ENCODE measurements at places on chromosomes 4 and X.

DNA sequence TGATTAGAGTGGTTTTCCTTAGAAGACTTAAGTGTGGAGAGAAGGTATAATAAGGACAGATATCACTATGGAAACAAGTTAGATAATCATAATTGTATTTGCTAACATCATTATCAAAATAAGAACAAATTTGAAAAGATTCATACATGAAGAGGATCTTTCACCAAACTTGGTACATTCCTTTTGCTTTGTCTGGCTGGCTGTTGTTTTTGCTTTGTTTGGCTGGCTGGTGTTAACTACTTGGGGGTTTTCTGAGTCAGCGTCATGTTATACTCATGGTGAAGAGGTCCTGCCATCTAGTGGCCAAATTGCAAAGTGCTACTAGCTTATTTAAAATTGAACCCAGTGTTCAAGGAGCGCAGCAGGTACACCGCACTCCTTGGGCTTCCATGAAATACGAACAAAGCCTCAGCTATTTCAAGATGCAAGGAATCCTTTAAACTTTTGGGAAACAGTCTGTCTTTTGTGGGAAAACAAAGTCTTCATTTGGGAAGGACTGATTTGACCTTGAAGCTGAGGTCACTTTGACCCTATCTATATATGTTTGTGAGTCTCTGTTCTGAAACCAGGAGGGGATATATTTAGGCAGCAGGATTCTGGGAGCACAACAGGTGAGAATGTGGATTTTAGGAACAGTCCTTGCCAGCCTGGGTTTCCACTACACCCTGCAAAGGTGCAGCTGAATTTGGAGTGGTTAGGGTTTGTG lies 129.7 kb downstream of the PLS3 start:
- peak; percentile 10 for DNase-seq

DNA sequence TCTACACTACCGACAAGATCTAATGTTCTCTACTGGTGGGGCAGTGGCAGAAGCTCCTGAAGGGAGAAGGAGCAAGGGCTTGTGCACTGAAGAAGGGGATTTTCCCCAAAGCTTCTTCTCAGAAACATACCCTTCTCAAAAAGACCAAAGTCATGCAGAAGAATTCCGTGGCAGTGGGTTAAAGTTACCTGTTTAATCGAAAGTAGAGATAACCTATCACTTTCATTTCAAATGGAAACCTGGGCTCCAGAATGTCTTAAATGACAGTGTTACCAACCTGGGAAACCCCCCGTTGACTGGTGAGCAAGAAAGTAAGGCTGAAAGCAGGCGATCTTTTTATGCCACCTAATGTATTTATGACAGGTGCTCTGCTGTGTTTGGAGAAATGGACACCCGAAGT lies 92.5 kb upstream of the TEX13D start:
- DNase-seq: no peak

DNA sequence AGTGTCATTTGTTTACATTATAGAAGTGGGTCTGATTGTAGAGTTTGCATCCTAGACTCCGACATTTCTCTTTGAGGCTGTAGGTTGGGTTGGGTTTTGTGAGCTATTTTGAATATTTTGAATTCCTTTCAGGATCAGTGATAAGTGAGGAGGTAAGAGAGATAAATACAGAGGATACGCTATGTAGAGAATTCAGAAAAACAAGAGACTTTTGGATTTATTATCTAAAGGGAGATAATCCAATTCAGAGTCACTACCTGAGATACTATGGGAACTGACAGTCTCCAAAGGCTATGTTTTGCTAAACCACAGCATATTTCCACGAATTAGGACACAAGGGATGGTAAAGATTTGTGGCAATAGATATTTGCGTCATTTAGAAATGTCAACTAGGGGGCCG lies 16.9 kb upstream of the RAP2C start:
- DNase-seq: no peak

- no peak for DNase-seq
Observed at GRCh38 chrX:15382813-15383212, 1.4 kb downstream of the VEGFD start.

DNA sequence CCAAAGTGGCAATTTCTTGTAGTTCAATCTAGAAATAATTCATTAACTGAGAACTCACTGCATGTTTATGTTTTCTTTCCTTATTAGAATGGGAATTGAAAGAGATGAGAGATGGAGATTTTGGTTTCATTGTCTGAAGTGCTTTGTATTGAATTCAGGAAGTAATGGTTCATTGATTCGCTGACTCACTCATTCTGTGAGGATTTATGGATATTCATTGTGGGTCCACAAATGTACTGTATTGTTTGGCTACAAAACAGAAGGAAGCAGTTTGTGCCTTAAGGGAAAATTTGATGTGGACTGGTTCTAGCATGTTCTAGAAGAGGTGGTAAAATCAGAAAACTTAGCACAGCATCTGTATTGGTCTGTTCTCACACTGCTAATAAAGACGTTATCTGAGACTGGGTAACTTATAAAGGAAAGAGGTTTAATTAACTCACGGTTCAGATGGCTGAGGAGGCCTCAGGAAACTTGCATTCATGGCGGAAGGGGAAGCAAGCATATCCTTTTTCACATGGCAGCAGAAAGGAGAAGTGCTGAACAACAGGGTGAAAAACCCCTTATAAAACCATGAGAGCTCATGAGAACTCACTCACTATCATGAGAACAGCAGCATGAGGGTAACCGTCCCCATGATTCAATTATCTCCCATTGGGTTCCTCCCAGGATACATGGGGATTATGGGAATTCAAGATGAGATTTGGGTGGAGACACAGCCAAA lies 132.3 kb upstream of the VCX3A start:
- no peak for DNase-seq

GRCh38 chrX:129553619-129554288 lies 13.7 kb downstream of the OCRL start:
- no peak for DNase-seq

Measured in gastrocnemius medialis (tissue), 4 donors.